ENCODE measurements at places on chromosomes 1 and 21. TPM values are rescaled to one million over a fixed set of nuclear protein-coding genes. Genes with fewer than 3 reads are reported as not detected.

NPHS2 gene
- not detected for total RNA-seq

MTARC1 gene
- total RNA-seq = 16.8 TPM

OPTC gene
- not detected for total RNA-seq

RGS13 gene
- total RNA-seq = 1.3 TPM

CZIB gene
- 11.2 TPM for total RNA-seq

LMX1A gene
- total RNA-seq = not detected

PTPRU gene
- 8.4 TPM for total RNA-seq

HSD3B2 gene
- 3.0 TPM for total RNA-seq

DDAH1 gene
- total RNA-seq = 58.6 TPM

All from transverse colon (tissue), 4 donors.